ENCODE measurements at places on chromosomes 12 and 14. TPM values are rescaled to one million over a fixed set of nuclear protein-coding genes. Genes with fewer than 3 reads are reported as not detected.

Gene TPPP2
- not detected for total RNA-seq

Gene NKX2-8
- not detected for total RNA-seq

Gene POTEG
- not detected for total RNA-seq

Gene RAD52
- total RNA-seq, result 15.6 TPM

Gene MMP14
- 1.0 TPM for total RNA-seq

Gene TCL1B
- total RNA-seq, result 0.23 TPM

Gene KRT6C
- not detected for total RNA-seq

Gene MORN3
- 0.85 TPM for total RNA-seq

Gene RPGRIP1
- 0.76 TPM for total RNA-seq

Gene RNASE2
- total RNA-seq, result not detected

DNA sequence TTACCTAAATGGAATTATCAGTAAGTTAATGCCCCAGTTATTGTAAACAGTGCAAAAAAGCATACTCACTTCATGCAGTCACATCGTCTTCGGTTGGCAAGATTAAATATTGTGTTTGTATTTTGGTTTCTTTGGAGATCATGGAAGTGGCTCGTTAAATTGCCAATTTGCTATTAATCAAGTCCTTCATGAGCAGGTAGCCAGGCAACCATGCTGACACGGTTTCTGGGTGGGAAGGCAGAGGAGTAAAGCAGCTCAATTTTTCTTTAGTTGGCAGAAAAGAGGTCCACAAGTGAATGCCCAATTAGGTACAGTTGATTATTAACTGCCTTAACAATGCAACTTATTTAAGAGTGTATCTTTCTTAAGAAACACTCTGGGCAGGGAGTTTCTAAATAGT, 43.9 kb downstream of the PPP4R3A start:
- no peak for ATAC-seq

- ATAC-seq, result no peak
Measured at GRCh38 chr12:11711651-11712327, 62.3 kb downstream of the ETV6 start.

DNA sequence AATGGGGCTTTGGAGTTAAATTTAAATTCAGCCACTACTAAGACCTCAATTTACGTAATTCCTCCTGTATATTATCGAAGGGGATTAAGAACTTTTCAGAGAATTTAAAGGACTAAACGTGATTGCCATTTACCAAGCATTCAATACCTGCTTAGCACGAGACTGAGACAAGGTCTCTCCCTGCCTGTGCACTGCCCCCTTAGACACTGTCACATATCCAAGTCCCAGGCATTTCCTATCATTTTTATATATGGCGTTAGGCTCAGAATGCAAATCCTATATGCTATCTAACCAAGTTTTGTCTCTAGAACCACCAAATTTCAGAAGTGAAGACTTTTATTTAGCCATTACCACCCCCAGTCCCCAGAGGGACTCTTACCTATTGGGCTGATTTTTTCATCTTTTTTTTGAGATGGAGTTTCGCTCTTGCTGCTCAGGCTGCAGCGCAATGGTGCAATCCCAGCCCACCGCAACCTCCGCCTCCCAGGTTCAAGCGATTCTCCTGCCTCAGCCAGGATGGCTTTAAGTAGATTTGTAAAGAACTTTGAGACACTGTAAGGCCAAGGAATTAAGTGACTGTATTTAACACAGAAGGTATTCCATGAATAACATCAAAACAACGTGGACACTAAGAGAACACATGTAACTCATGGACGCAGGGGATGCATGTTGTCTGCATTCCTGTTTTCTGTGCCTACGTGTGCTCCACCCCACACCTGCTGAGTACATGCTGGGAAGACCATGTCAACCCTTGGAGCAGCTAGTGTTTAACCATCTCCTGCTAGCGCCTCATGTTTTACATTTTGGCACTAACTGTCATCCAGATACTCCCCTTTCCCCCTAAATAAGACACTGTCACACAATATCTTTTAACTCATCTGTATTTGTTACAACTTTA, 6.4 kb downstream of the HSP90AA1 start:
- no peak for ATAC-seq

- no peak for ATAC-seq
Measured at GRCh38 chr12:54395545-54395944, 11.0 kb upstream of the ZNF385A start.

DNA sequence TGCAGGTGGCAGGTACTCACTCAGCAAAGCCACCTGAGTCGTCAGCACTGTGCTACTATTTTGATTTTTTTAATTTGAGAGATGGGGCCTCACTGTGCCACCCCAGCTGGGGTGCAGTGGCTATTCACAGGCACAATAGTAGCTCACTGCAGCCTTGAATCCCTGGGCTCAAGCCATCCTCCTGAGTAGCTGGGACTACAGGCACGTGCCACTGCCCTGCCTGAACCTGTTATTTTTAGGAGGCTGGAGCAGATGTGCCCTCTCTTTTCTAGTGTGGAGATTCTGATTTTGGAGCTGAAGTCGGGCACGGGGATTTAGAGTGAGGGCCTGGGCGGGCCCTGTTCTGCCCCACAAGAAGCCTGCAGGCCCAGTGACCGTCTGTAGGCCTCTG, 17.3 kb downstream of the SLC25A47 start:
- no peak for ATAC-seq

DNA sequence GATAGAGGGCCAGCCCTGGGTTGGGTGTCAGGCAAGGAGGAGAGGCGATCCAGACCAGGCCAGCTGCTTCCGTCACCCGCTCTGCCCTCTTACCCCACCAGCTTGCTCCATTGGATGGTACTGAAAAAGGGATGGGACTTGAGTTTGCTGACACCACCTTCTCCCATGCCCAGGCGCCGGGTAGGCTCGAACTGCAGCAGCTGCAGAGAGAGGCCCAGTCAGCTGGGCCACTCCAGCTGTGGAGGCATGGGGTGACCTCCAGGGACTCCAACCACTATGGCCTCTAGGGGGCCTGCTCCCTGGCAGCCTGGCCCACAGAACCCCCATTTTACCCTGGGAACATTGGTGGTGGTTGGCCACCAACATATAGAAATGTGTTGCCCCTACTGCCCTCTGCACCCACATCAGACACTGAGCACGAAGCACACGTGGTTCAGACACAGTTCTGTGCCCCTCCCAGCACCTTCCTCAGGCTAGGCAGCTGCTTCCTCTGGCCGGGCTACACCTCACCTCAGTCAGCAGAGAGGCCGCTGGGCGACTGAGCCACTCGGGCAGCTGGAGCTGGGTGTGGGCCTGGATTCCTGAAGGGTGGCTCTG, 16.0 kb downstream of the RPS6KL1 start:
- peak; percentile 78 for ATAC-seq

GRCh38 chr12:3632256-3632655, 120.7 kb downstream of the CRACR2A start:
- ATAC-seq, result no peak

DNA sequence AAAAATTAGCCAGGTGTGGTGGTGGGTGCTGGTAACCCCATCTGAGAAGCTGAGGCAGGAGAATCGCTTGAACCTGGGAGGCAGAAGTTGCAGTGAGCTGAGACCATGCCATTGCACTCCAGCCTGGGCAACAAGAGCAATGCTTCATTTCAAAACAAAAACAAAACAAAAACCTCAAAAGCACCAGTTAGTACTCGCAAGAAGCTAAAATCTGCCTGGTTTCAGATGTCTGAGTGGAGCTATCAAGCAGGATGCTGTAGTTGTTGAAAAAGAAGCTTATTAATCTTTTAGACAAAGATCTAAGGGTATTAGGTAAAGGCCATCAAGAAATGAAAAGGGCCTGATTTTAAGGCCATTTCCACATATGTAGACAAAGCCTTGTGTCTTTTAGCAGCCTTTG, 50.9 kb downstream of the SUPT16H start:
- ATAC-seq, result no peak

DNA sequence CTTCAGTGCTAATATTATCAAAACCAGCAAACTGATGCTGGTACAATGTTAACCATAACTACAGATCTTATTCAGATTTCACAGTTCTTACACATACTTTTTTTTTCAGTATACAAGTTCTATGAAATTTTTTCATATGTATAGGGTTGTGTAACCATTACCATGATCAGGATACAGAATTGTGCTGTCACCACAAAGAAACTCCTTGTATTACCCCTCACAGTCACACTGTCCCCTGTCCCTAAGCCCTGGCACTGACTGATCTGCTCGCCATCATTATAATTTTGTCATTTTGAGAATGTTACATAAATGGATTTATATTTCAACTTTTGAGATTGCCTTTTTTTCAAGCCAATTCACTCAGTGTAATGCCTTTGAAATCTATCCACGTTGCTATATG, 21.3 kb upstream of the NFKBIA start:
- no peak for ATAC-seq

- no peak for ATAC-seq
Measured at GRCh38 chr12:83320350-83320749, 633.6 kb downstream of the TMTC2 start.

GRCh38 chr12:28360253-28360652, 170.0 kb downstream of the CCDC91 start:
- no peak for ATAC-seq

- ATAC-seq, result peak; percentile 82
Measured at GRCh38 chr12:19657118-19657731, 217.9 kb downstream of the AEBP2 start.

DNA sequence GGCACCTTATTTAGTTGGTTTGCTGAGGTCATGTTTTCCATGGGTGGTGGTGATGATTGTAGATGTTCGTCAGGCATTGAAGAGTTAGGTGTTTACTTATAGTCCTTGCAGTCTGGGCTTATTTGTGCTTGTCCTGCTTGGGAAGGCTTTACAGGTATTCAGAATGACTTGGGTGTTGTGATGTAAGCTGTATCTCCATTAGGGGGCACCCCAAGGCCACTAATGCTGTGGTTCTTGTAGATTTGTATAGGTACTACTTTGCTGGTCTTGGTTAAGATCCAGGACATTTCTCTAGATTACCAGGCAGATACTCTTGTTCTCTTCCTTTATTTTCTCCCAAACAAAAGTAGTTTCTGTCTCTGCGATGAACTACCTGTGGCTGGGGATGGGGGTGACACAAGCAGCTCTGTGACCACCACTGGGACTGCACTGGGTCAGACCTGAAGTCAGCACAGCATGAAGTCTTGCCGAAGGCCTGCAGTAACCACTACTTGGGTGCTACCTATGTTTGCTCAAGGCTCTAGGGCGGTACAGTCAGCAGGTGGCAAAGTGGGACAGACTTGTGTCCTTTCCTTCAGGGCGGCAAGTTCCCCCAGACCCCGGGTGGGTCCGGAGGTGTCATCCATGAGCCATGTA, 35.8 kb upstream of the FBXO33 start:
- ATAC-seq, result peak; percentile 86

DNA sequence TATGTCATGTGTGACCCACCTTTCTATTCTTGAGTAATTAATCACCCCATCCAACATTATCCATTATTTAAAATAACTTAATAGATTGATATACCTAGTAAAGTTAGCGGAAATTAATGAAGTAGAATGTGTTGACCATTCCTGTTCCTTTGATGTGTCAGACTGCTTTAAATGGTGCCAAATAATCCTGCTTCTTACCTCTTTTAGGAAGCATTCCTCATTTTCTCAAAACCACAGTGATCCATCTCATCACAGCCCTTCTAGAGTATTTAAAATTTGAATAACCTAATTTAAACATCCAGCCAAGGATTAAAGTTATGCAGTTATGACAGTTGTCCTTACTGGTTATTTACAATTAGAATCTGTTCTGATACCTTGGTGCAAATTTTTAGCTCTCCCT, 6.9 kb downstream of the MGAT4C start:
- no peak for ATAC-seq

GRCh38 chr12:102454808-102455760, 25.3 kb downstream of the IGF1 start:
- no peak for ATAC-seq

DNA sequence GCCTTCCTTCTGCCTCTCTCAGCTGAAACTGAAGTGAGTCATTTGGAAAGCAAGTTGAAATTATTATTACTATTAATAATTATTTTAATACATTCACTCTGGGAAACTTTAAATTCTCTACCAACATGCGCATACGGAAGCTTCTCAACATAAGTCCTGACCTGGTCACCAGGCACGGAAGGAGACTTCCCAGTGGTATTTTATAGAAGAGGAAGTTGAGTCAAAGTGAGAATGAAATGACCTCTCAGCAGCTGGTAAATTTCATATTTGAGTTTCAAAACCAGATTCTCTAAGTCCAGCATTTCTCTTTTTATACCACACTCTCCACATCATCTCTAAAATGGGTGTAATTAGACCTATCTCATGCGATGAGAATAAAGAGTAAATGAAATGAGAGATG, 747.4 kb downstream of the VRK1 start:
- ATAC-seq, result no peak

GRCh38 chr12:77354766-77355362, 289.5 kb upstream of the E2F7 start:
- ATAC-seq, result peak; percentile 41

DNA sequence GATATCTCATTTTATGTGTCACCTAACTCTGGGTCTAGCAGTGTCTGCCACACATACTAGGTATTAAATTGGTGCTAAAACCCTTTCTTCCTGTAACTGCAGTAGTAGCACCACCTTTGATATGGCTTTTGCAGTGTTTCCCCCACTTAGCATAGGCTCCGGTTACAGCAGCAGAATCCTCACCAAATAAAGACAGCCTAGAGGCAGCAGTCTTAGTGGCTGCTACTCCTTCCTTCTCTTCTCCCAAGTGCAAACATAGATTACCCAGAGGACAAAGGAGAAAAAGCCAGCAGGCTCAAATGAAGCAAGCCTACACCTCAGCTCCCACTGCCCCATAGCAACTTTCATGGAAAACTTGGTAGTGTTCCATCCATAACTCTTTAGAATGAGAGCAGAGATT, 30.1 kb upstream of the ABCC9 start:
- no peak for ATAC-seq

- ATAC-seq, result peak; percentile 30
Measured at GRCh38 chr12:89544681-89545184, 18.9 kb upstream of the POC1B start.

Data from motor neuron (in vitro differentiated cells).